Mucosa of descending colon (tissue), 3 donors: ENCODE measurements at places on chromosomes 2 and 18. TPM values are rescaled to one million over a fixed set of nuclear protein-coding genes. Genes with fewer than 3 reads are reported as not detected.

DNA sequence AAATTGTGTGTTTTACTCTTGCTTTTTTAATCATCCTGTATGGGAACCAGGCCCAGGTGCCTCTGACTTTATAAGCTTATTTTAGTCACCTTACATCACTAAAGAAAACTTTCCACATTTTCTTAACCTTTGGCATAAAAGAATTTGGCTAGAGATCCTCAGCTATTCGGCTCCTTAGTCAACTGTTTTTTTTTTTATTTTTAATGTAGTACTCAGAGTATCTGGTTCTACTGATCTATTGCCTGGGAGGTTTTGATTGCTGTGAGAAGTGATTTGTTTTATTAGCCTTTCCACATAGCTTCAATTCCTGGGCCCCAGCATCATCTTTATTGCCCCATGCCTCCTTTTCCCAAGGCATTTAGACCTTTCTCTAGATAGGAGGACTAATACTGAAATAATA, 121.0 kb downstream of the MYO1B start:
- no peak for DNase-seq

DNA sequence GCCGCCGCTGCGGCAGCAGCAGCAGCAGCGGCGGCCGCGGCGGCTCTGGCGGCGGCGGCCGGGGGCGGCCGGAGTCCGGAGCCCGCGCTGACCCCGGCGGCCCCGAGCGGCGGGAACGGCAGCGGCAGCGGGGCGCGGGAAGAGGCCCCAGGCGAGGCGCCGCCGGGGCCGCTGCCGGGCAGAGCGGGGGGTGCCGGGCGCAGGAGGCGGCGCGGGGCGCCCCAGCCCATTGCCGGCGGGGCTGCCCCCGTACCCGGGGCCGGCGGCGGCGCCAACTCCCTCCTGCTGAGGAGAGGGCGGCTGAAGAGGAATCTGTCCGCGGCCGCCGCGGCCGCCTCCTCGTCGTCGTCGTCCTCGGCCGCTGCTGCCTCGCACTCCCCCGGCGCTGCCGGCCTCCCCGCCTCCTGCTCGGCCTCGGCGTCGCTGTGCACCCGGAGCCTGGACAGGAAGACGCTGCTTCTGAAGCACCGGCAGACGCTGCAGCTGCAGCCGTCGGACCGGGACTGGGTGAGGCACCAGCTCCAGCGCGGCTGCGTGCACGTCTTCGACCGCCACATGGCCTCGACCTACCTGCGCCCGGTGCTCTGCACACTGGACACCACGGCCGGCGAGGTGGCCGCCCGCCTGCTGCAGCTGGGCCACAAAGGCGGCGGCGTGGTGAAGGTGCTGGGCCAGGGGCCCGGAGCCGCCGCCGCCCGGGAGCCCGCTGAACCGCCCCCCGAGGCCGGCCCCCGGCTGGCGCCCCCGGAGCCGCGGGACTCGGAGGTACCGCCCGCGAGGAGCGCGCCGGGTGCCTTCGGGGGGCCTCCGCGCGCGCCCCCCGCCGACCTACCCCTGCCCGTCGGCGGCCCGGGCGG, 646 bp downstream of the PHLPP1 start:
- peak; percentile 87 for DNase-seq

- no peak for DNase-seq
These were observed 109.6 kb upstream of the SLC14A2 start for GRCh38 chr18:45505497-45506206.

GRCh38 chr2:207157731-207158130, 8.0 kb downstream of the KLF7 start:
- DNase-seq = no peak

GRCh38 chr2:239147376-239147775, 253.4 kb downstream of the HDAC4 start:
- no peak for DNase-seq

DNA sequence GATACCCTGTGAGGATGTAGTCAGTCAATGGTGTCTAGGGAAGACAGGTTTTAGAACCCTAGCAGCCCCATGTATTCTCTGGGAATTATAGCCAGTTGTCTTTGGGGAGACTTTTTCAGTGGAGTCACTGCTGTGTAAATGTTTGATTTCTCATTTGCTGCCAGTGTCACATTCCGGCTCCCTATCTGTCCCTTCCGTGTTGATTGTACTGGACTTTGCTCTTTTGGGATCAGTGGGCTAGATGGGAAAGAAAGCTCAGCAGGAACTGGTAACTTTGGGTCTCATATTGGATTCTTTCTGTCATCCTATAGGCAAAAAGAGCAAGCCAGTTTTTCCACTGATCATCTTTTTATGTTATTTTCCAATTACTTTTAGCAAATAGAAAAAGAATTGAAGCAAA, 70.1 kb downstream of the GTF3C3 start:
- no peak for DNase-seq

DNA sequence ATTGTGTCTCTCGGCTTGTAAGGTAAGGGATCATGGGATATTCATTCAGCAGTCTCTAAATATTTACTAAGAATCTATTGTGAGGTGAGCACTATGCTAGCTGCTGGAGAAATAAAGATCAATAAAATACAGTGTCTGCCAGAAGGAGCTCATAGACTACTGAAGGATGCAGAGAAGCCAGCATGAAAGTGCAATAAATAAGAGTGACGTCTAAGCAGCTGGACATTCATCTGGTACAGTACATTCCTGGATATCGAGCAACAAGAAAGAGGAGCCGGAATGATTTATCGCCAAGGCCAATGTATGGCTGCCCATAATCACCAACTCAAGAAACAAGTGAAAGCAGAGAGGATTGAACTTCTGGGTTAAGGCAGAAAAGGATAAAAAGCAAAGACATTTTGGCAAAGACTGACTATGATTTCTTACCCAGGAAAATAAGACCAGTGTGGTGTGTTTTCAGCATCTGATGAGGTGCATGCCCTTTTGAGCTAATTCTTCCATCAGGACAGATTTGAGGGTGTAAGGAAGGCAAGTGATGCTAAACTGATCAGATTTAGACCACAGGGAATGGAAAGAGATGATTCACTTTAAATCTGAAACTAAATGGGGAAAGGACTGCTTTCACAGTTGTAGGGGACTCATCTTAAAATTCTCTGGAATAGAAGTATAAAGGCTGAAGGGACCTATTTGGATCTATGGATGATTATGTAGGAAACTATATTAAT, 18.7 kb upstream of the LMAN1 start:
- no peak for DNase-seq

DNA sequence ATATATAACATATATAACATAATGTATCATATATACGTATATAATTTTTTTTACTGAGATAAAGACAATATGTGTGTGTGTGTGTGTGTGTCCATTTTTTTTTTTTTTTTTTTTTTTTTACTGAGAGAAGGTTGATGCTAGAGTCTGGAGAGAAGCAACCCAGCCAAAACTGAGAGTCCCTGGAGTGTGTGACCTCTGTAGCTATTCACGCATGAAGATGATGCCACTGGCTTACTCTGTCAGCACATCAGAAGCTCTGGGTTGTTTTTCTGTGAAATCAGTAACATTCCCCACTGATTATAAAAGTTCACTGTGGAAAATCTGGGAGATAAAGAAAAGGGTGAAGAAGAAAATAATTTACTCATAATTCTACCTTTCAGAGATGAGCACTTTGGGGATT, 27.2 kb downstream of the CCDC195 start:
- DNase-seq = no peak

DNA sequence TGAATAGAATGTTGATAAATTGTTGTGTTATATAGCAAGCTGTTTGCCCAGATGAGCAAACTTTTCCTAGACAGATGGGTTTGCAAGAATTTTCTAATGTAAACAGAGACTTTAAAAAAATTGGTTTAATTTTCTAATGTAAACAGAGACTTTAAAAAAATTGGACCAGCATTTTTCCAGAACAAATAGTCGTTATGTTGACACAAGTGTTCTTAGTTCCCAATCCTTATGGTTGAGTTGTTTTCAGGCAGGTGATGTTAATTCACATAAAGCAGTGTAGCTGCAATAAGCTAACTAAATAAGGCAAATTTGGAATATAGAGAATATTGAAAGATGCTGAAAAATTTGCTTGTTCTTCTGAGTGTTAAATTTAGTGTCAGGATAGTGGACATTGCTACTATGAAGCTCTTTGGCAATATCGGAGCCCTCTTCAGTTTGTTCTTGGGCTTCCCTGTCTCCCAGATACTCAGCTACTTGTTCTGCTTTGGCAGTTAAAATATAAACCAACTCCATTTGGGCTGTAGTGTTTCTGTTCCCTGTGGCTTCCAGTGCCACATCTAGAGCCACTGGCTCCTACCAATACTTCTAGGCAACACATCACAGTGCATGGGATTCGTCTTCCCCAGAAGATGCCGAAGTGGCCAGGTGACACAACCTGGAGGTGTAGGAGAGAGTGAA, 105.7 kb downstream of the DYNAP start:
- no peak for DNase-seq

The IL1B gene
- total RNA-seq = 2.1 TPM

The BMP10 gene
- not detected for total RNA-seq

The RHOB gene
- total RNA-seq = 616 TPM

The ACVR1C gene
- total RNA-seq = 9.2 TPM

The C2orf74 gene
- 2.2 TPM for total RNA-seq
